ENCODE measurements at places on chromosomes 13 and 19.

DNA sequence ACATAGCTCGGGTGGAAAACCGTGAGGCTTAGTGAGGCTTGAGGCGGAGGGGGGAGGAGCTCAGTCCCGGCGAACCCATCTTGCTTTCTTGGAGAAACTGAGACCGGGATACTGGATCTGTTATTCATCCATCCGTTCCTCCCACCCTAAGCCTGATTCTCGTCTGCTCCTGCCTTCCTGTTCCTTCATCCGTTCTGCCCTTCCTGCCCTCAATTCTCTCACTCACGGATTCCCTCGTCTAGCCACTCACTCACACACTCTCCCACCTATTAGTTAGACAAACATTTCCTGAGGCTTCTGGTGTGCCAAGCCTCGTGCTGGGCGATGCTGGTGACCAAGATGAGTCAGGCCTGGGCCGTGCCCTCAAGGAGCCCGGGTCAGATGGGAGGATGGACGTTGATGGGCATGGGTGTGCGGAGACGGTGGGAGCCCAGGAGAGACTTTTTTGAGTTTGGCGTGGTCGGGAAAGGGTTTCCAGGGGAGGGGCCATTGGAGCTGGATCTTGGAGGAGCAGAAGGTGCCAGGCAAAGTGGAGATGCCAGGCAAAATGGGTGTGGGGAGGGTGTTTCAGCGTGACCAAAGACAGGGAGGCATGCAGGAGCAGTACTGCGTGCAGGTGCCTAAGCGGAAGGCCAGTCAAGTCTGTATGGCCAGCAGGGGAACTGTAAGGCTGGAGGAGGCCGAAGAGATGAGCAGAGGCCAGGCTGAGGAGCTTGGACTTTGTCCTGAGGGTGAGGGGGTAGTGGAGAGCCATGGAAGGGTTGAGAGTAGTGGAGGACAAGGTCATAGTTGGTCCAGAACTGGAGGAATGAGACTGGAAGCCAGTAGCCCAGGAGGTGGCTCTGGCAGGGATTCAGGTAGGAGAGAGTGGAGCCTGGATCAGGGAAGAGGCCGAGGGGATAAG lies 7.4 kb upstream of the CNFN start:
- no peak for DNase-seq

DNA sequence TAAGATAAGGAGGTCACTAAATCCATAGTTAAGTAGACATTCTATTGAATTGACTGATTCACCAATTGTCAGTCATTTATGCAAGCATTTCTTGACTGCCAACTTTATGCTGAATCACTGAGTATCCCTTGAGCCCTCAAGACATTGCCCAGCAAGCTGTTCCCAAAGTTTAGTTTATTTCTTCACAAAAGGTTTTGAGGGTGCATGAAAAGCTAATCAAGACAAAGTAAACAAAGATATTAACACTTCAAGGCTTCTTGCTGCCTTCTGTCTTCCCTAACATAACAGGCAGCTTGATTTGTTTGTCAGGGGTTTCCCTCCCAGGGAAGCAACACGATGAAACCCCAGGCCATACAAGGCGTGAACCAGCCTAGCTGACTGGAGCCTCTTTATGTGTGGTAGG lies 374.4 kb downstream of the SPRY2 start:
- no peak for DNase-seq

DNA sequence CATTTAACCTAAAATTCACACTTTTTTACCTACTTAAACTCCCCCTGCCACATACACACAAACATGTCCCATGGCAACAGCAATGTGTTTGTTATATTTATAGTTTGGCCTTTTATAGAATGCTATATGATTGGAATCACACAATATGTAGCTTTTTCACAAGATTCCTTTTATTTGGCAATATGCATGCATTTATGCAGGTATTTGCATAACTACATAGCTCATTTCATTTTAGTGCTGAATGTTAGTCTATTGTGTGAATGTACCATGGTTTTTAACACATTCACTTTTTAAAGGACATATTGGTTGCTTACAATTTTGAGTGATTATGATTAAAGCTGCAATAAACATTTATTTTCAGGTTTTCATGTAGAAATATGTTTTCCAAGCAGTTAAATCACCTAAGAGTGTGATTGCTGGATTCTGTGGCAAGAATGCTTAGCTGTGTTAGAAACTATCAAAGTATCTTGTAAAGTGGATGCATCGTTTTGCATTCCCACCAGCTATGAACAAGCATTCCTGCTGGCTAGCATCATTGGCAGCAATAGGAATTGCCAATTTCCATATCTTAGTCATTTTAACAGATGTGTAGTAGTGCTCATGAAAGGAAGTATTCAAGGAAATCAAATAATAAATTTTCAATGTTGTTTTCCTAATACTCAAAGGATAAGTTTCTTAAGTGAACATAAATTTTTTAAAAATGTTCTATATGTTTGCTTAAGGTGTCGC lies 557.0 kb downstream of the SLITRK1 start:
- no peak for DNase-seq

GRCh38 chr19:2962018-2962670 lies 15.2 kb upstream of the TLE6 start:
- DNase-seq: peak; percentile 30

- DNase-seq: no peak
These were observed 226.1 kb downstream of the TDRD3 start for GRCh38 chr13:60623151-60623550.

- peak; percentile 66 for DNase-seq
These were observed 4.6 kb downstream of the MIDN start for GRCh38 chr19:1252821-1253513.

DNA sequence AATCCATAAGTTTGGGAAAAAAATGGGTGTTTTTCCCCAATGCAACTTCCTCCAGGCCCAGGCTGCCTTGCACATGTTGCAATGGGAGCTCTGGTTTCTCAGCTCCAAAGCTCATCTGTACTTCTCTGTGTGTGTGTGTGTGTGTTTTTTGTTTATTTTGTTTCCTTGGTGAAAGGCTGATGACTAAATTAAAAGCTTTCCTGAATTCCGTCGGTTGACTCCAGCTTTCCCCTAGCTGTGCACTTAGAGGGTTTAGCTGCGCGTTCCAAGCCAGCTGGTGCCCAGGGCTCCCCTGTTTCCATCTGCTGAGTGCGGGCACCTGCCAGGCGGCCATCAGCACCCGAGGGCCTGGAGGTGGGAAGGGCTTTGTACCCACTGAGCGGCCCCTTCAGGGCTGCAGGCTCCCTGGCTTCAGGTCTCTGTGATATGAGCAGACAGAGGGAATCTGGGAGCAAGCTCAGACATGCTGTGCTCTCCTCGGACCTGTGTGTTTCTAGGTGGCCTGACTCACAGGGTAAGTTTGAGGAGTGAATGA lies 129.1 kb upstream of the SOX1 start:
- DNase-seq: no peak

DNA sequence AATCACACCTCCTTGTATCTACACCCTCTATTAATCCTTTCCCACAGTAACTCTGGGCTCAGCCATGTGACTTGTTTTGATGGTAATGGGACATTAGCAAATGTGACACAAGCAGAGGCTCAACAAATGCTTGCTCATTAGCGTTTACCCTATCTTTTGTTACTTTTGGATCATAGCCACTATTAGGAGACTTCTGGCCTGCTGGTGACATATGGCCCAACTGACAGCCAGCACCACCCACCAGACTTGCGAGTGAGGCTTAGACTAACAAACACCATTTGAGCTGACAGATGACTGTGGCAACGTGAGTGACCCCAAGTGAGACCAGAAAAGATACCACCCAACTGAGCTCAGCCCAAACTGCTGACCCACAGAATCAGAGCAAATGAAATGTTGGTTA lies 154.1 kb downstream of the OLFM4 start:
- no peak for DNase-seq

DNA sequence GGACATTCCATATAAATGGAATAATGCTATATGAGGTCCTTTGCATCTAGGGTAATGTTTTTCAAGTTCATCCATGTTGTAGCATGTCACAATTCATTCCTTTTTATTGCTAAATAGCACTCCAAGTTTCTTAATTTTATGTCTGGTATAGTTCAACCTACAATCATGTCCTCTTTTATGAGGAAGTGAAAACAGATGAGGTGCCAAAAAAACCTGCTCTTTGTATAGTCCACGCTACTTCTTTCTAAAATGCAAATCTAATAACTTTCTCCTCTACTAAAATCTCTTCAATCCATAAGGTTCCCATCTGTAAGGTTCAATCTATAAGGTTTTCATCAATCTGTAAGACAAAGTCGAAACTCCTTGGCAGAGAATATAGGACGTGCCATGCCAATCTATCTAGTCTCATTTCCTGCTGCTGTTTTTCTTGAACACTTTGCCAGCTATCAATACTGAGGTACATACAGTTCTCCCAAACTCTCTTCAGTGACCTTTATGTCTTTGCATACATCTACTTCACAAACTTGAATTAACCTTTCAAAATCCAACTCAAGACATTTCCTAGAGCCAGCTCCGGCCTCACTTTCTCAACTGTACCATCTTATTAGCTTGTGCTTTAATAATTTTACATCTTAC lies 33.7 kb downstream of the INTS6 start:
- no peak for DNase-seq

DNA sequence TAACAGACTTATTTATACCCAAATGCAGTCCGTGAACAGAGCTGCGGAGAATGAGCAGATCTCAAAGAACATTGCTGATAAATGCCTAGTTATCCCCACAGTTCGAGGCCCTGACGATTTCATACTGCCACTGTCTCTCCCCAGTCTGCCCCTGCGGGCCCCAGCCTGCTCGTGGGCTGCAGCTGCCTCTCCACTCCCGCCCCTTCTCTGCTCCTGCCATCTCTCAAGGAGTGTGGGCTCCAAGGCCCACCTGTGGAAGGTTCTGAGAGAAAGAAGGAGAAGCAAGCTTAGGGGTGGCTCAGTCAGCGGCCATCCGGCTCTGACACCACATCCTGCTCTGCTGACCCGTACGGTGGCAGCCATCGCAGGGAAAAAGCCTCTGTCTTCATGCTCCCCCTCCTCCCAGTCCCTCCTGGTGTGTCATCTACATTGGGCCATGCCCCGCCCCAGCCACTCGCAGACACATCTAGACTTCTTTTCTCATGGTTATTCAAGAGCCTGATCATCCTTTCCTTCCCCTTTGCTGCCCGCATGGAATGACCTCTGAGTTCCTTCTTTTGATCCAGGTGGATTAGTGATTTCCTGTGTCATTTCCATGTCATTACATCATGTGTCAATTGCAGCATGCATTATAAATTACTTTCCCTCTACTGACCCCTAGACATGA lies 52.0 kb downstream of the EPS15L1 start:
- DNase-seq: no peak

DNA sequence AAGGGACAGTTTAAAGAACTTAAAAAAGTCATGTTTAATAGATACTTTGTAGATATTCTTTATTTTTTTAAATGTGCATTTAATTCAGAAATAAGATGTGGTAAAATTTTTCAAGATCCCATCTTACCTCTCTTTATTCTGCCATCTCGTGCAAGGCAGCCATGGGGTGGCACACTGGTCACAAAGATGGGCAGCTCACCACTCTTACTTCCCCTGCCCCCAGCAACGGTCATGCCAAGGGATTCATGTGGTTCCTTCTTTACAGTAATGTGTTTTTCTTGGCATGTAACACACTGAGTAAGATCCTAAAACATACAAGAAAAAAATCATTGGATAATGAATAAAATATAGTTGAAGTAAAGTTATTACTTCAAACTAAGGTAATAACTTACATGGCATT lies 64.2 kb downstream of the LNX2 start:
- DNase-seq: no peak

Measured in activated gamma-delta T cell treated with anti-CD3 and anti-CD28 coated beads, Interleukin-2, amount 50 U/mL, for 16 hours (primary cell).